CD4-positive, alpha-beta T cell treated with Interleukin-15 for 1 hour (primary cell): ENCODE measurements at places on chromosomes 1 and 21.

- no peak for DNase-seq
Observed at GRCh38 chr1:38892976-38893375, 11.6 kb upstream of the GJA9 start.

- DNase-seq: no peak
Observed at GRCh38 chr1:28155628-28156027, 20.9 kb downstream of the PTAFR start.

GRCh38 chr1:56517404-56518130 lies 61.8 kb downstream of the PLPP3 start:
- no peak for DNase-seq

DNA sequence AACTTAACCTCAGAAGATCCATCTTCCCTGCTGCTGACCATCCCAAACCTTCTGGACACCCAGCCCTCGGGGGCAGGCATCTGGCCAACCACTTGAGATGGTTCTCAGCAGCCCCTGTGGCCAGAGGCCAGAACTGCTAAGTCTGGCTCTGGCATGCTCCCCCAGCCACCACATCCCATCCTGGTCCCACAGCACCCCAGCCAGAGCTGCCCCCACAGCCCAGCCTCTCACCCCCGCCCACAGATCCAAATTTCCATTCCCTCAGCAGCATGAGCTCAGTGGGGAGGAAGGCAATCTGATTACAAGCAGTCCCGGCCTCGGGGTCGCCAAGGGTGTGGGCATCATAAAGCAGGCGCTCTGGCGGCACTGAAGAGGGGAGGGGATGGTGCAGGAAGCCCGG lies 45.6 kb downstream of the GLIS1 start:
- DNase-seq: no peak

DNA sequence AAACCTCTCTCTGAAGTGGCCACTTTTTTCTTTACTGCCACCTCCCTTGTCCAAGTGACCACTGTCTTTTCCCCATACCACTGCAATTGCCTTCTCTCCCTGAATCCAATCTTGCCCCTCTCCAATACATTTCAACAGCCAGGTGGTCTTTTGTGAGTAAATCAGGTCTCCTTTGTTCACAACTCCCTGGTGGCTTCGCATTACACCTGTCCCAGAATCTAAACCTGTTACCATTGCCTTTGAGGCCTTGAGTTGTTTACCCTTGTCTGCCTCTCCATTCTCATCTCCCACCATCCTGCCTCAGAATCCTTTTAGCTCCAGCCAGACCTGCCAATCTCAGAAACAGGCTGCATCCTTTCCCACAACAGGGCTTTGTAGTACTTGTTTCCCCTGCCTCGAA lies 21.8 kb upstream of the DYNLT5 start:
- DNase-seq: no peak

GRCh38 chr1:48775831-48776392 lies 779 bp downstream of the BEND5 start:
- DNase-seq: no peak

DNA sequence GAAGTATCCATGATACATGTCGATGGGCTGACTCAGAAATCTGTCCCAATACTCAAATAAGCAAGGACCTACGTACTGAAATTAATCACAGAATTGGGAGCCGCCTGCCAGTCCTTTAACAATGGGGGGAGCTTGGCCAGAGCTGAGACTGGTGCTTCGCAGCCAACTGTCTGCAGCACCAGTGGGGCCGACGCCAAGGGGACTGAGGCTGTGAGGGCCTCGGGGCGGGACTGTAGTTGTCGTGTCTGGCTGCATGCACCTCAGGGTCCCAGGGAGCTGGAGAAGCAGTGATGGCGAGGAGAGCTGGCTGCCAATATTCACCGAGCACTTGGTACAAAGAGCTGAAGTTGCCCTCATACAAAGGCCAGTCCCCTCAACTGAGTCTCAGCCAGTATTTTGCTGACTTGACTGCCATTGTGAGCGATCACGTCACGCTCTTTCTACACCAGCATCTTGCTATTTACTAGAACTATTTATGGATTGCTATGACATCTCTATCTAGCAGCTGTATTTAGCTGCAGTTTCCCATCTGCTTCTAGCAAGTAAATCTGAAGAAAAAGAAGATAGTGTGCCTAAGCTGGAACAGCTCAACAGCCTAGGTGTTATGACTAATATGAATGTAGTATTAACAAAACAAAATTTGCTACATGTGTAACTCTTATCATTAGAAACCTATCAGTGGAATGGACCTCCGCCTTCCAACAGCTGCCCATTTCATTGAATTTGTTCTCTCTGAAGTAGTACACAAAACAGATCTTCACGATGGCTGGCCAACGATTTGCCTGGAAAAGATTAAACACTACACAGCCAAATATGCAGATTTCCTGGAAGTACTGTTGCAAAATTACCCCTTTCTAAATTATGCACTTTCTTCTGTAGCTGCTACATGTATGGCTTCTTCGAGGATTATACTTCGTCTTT lies 29.1 kb downstream of the EVI5 start:
- no peak for DNase-seq

- no peak for DNase-seq
Observed at GRCh38 chr1:113630340-113631327, 128.7 kb downstream of the PHTF1 start.

DNA sequence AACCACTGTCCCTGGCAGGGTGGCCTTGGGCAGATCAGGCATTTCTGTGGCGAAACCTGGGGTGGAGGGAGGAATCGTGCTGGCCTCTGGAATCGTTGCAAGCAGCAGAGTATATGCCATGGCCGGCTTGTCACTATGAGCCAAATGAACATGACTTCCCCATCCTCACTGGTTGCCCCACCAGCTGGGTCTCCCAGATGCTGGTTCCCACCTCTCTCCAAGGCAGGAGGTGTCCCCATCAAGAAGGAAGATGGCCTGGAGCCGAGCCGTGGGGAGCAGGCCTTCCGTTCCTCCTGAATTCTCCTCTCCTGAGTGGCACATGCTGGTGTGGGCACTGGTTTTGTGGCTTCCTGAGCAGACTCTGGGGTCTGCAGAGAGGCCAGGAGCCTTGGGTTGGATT lies 60.2 kb upstream of the ACTRT2 start:
- DNase-seq: no peak
